Hematopoietic multipotent progenitor cell (in vitro differentiated cells): ENCODE measurements at places on chromosomes 12 and 14.
A peak's percentile ranks its signal among the peaks of the same experiment; 100 is the strongest.

- no peak for DNase-seq
Measured at GRCh38 chr14:71060274-71060673, 153.0 kb downstream of the PCNX1 start.

DNA sequence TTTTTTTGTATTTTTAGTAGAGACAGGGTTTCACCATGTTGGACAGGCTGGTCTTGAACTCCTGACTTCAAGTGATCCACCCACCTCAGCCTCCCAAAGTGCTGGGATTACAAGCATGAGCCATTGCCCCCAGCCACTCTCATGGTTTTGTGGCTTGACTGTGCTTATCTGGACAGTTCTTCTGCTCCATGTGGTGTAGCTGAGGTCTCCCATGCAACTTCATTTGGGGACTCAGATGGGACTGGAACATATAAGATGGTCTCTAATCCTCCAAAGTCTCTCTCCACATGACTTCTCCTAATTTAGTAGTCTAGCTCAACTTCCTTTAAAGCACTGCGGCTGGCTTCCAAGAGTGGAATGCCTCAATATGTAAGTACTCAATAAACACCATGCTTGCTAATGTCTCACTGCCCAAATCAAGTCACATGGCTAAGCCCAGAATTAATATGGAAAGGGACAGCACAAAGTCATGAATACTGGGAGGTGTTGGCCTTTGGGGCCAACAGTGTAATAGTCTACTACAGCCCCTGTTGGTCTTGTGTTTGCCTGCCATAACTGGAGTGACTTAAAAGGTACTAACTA lies 7.4 kb downstream of the INHBC start:
- no peak for DNase-seq

DNA sequence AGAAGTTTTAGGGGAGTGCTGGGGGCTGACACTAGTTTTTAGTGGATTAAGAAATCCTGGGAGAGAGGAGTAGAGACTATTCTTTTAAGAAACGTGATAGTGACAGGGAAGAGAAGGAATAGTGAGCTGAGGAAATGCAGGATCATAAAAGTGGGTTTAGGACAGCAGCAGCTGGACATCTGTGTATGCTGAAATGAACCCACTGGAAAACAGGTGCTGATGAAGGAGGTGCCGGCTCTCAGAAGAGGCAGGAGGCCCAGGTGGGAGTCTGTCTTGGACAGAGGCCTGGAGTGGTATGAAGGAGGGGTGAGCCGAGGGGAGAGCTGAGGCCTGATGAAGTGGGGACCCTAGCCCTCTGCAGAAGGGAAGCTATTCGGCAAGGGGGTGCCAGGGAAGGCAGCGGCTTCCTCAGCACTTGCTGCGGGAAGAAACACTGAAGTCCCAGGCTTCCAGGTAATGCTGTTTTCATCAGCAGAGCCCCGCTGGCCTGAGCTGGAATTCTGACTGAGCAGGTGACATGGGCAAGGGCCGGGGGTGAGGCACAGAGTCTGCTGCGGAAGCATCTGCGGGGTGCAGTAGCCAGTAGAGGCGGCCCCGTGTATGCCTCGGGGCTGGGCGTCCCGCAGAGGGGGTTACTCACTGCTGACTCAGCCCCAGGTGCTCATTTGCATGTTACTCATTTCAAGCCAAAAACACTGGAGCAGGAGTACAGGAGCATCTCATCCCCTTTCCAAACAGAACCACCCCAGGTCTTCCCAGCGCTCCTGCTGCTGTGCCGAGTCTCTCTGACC lies 89.7 kb downstream of the TMCC3 start:
- peak; percentile 42 for DNase-seq

DNA sequence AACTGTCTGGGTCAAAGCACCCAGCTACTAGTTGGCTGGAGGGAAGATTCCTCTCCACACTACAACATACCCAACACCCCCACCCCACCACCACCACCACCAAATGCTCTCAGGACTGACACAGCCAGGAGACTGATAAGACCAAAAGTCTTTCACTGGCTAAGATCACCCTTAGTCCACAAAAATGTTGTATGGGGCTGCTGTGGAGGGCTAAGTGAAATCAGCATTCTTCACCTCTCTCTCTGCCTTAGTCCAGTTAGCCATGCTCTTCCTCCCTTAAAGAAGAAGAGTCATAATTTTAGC lies 106.2 kb downstream of the NUAK1 start:
- no peak for DNase-seq

GRCh38 chr14:56149995-56150394 lies 31.8 kb downstream of the PELI2 start:
- DNase-seq: no peak

- no peak for DNase-seq
Measured at GRCh38 chr12:3958534-3958933, 85.3 kb upstream of the PARP11 start.

DNA sequence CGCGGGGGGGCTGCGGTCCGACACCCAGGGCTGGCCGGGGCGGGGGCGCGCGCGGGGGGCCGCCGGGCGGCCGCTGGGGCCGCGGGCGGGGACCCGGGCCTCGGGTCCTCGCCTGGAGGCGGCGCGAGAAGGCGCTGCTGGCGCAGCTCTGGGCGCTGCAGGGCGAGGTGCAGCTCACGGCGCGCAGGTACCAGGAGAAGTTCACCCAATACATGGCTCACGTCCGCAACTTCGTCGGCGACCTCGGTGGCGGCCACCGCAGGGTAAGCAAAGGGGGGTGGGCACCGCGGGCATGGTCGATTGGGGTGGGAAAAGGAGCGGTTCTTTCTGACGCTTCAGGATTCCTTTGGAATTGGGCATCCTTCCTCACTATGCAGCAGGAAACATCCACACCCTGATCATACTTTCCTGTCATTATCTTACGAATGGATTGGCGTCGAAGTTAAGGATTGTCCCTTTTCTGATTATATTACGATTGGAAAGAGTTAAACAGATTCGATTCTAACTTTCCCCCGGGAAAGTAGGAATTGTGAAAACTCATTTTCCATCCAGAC lies 798 bp downstream of the PDZRN4 start:
- DNase-seq: no peak

DNA sequence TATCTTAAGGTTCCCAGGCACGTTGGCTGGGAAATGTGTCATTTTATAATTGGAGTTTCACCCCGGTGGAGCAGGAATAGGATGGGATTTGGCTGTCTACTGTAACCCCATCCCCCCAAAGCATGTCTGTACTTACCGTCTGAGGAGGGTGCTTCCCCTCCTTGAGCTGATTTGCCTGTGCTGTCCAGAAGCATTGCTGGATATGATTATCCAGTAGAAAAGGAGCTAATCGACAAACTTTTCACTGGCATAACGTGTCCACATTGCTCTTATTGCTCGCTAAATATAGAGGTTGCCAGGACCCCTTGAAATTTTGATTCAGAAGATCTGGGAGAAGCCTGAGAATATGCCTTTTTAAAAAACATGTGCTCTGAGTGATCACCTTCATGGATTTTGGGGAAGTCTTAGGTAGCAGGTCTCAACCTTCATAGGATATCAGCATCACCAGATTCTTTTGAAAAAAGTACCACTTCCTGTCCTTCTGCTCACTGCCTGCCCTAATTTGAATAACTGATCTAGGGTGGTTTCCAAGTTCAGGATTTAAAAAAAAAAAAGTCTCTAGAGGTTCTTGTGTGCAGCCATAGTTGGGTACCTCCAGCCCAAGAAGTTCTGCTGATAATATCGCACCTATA lies 80.4 kb upstream of the KCNA1 start:
- no peak for DNase-seq

- peak; percentile 14 for DNase-seq
Measured at GRCh38 chr12:113933201-113933786, 32.8 kb downstream of the RBM19 start.

- DNase-seq: no peak
Measured at GRCh38 chr12:98818239-98818638, 173.1 kb downstream of the APAF1 start.

DNA sequence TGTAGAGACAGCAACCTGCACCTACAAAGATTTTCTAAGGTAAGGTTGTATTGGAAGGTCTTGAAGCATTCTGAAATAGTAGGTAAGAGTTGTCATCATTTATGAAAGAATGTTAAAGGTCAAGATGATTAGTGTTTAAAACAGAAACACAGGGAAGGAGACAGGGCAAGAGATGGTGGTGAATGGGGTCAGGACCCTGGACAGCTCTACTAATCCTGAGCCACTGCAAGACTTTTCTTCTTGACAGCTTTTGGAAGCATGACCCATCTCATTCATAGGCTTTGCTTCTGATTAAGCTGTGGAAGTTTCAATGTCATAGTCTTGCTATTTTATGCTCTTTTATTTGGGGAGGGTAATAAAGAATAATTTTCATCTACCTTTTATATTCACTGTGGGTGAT lies 75.5 kb upstream of the CAND1 start:
- DNase-seq: no peak

DNA sequence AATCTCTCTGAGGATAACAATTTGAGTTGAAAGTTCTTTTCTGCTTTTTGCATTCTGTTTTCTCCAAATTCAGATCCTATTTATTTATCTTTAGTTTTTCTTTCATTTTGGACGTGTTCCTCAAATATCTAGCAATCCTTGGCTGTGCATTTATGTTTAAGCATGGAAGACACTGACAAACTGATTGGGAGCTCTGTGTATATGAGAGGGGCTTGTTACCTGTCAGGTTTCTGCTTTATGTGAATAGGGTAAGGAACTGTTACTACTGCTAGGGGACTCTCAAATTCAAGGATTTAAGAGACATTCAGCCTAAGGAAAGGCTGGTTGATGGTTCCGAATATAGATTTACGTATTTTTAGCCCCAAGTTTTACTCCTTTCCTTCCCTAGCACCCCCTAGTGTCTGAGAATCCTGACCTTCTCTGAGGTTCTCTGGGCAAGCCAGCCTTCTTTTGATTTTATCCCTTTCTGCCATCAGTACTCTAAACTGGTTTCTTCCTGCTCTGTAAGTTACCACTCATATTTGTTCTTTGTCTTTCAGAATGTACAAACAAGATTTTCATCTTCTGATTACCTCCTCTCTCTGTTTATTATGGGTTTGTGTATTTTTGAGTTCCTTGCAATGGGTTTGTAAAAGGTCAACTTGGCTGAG lies 30.5 kb downstream of the YLPM1 start:
- DNase-seq: peak; percentile 30

- DNase-seq: no peak
Measured at GRCh38 chr12:131038961-131039950, 85.5 kb downstream of the ADGRD1 start.

DNA sequence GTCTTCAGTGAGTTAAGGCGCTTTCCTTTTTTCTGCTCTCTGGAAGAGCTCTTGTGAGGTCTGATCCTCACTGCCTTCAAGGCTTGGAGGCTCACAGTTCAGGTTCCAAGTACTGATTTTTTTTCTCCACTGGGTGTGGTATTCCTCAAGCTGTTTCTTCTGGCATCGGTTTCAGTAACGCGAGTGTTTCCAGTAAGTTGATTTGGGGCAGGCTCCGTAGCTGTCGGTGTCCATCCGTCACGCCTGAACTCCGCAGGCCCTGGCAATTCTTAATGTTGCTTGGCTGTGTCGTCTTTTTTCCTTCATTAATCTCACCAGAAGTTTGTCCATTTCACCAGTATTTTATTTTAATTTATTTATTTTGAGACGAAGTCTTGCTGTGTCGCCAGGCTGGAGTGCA lies 30.6 kb downstream of the LRCOL1 start:
- no peak for DNase-seq

DNA sequence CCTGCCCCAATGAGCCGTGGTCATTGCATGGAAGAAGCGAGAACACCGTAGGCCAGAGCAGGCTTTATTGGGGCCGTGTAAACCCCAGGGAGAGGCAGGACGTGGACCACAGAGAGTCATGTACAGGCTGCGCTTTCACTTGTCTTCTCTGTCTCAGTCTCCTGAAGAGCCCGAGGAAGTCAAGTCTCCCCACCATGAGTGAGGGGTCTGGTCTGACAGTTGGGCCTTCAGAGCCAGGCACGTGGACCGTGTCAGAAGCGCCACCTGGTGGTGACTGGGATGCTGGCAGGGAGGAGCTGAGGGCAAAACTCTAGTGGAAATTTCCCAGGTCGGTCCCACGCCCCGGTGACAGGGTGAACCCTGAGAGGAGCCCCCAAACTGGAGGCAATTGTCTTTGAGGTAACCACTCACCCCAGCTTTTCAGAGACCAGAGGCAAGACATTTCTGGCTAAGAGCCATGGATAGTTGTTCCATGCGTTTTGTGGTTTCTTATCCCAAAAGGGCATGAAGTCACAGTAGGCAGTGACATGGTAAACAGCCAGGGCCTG lies 17.4 kb downstream of the RPS6KL1 start:
- peak; percentile 62 for DNase-seq

DNA sequence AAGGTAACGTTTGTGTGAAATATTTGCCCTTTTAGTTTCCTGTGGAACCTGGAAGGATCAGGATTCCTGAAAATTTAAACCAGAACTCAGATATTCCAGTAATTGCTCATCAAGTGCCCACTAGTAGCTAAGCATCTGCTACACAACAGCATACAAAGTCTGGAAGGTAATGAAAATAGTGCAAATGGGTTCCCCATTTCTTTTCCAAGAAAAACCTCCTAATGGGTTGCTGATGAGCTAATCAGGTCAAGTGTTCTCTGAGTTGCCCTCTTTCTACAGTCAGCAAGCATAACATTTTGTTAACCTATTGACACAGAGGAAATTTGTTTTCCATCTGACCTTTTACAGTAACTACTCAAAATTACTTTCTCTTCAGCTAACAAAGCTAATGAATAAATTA lies 83.6 kb upstream of the PMCH start:
- no peak for DNase-seq

GRCh38 chr12:105064564-105065178 lies 19.6 kb downstream of the ALDH1L2 start:
- DNase-seq: no peak

DNA sequence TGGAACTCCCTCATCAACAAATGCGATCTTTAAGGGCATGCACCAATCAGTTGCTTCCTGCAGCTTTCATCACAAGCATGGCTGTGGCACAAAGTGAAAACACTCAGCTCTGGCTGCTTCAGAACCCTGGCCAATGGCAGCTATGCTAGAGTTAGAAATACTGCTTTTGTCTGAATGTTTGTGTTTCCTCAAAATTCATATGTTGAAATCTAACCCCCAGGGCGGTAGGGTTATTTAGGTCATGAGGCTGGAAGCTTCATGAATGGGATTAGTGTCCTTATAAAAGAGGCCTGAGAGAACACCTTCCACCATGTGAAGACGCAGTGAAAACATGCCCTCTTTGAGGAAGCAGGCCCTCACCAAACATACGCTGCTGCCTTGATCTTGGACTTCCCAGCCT lies 453.9 kb downstream of the SNAPC1 start:
- DNase-seq: no peak

- DNase-seq: peak; percentile 53
Measured at GRCh38 chr12:40921563-40922163, 229.4 kb downstream of the CNTN1 start.

- DNase-seq: no peak
Measured at GRCh38 chr12:52539083-52539820, 13.7 kb downstream of the KRT71 start.

- DNase-seq: no peak
Measured at GRCh38 chr12:31752450-31752849, 23.6 kb upstream of the AMN1 start.

- no peak for DNase-seq
Measured at GRCh38 chr12:88604646-88605045, 24.4 kb upstream of the KITLG start.

- no peak for DNase-seq
Measured at GRCh38 chr12:81461163-81461562, 298.0 kb downstream of the PPFIA2 start.

GRCh38 chr14:55427439-55427838 lies 13.0 kb downstream of the TBPL2 start:
- no peak for DNase-seq
